ENCODE measurements at places on chromosomes 4 and X. TPM values are rescaled to one million over a fixed set of nuclear protein-coding genes. Genes with fewer than 3 reads are reported as not detected.

DNA sequence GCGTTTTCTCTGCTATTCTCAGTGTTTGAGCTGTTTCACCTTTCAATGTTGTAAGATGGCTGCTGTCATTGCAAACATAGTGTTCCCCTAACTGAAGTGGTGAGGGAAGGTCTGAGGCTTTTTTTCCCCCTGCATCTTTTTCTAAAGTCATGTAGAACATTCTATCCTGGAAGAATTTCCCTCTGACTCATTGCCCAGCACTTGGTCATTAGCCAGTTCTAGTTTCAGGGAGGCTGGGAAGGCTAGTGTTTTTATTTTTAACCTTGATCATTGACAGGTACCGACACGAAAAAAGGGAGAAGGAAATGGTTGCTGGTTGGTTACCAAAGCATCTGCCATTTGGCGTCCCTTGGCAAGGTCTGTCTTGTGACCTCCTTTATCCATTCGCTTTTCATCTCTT, 6.6 kb downstream of the LANCL3 start:
- DNase-seq = no peak

DNA sequence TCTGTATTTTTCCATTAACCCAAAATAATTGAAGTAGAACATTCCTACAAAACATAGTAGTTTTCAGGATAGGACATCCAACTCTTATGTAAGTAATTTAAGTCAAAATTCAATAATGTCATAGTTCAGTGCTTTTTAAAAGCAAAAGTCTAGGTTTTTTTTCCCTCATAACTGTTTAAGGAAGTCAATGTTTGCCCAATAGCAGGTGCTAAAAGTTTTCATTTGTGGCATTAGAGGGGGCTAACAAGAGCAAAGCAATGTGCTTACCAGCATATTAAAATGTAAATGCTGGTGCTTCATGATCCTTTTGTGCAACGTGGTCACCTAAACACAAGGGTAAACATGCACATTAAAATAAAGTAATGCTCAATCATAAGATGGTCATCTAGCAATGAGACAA, 155.2 kb upstream of the PPP1R2C start:
- DNase-seq = no peak

DNA sequence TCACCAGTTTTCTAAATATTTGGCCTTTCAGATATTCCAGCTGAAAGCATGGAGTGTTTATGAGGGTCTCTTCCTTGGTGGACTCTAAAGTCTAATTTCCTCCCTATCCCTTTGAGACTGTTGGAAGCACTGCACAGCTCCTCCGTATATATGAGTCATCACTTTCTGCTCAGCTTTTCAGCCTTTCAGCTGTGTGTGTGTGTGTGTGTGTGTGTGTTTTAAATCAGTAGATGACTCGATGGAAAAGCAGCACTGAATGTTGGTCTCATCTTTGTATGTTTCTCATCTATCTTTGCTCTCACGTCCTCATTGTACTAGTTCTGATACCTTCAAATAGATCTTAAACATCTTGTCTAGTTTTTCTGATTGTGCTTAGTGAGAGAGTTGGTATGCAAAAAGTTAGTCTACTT, 81.6 kb downstream of the ZFX start:
- no peak for DNase-seq

GRCh38 chrX:27807690-27808089, at the start of gene MAGEB10:
Gene MAGEB10, plus strand, starts transcription at chrX:27807990. Its CDS starts 13,317 bp downstream, at chrX:27821307.
- no peak for DNase-seq

GRCh38 chrX:53882331-53882730, 161.9 kb downstream of the PHF8 start:
- no peak for DNase-seq

DNA sequence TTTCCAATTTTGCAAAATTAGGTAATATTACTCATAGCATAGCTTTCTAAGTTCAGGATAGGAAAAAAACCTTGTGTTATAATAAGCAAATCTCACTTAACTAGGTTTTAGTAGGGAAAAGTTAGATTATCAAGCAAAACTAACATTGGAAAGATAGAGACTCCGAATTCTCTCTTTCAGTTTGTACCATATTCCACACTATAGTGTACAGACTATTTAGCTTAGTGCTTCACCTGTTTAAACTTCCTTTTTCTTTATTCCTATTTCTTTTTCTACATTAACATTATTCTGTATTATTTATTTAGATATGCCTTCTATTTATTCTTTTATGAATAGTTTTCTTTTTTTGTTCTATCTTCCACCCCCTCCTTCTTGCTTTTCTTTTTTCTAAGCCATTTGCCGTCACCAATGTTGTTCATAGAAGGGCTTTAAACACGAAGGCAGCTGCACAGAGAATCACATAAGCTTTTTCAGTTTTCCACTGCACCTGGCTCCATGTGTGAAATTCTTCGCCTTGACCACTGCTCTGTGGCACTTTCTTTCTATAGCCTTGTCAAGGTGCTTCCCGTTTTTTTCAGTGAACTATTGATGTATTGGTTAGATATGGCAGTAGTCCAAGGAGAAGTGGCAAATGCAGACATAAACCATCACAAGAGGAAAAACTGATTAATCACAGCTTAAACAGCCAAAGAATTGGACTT, 8.5 kb downstream of the PCDH10 start:
- DNase-seq = no peak

DNA sequence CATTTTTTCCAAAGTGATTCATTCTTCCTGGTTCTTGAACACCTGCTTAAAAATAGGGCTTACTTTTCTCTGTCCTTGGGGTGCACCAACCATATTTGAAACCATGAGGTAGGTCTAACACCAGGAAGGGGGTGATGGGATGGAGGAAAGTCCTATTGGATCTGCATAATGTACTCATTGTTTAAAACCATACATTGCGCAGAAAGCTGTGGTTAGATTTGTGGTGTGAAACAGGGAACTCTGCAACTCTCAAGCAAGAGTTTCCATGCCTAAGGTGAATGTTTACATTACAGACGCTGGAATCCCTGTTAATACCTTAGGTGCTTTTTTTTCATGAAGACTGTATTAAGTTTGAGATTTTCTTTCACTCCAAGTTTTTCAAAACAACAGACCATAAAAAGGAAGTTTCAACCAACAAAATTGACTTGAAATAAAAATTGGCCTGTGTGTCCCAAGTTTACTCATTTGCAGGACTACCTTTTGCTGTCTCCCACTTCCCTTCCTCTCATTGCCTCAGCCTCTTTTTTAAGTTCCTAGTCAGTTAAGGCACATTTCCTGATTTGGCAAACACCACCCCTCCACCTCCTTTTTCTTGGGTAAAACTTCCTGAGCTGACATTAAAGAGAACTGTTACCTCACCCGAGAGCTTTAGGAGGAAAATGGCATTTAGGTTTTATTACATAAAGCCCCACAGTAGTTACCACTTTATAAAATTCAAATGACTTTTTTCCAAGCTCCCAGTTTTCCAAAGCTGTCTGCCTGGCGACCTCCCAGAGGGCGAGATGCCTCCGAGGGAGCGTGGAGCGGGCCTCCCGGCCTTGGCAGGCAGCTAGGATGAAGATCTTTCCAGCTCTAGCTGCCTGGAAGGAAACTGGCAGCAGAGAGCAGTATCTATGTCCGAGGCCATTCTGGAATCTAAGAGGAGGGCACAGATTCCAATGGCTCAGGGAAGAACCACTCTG, 47.9 kb upstream of the RBPJ start:
- DNase-seq = no peak

DNA sequence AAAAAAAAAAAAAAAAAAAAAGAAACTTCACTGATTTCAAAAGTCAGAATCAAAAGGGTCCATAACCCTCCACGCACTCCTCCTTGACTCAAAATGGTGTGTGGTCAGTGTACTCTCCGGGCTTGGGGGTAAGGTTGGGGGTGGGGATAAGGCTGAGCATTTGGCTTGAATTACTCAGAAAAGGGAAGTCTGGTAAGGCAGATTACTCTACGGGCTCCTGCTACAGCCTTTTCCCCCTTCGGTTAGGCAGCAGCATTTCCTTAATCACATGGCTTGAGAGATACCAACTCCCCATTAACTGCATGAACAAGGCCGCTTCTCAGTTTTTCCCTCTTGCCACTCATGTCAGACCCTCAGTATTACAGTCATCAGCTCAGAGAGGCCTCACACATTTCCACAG, 135.4 kb upstream of the DUSP21 start:
- DNase-seq = no peak

RHOH gene
- total RNA-seq = 0.29 TPM

ARHGAP24 gene
- 15.0 TPM for total RNA-seq

PASD1 gene
- total RNA-seq = not detected

DTHD1 gene
- total RNA-seq = not detected
